ENCODE measurements at places on chromosomes 1 and 21.

- peak; percentile 53 for DNase-seq
Observed at GRCh38 chr1:55181666-55182065, 33.5 kb downstream of the USP24 start.

DNA sequence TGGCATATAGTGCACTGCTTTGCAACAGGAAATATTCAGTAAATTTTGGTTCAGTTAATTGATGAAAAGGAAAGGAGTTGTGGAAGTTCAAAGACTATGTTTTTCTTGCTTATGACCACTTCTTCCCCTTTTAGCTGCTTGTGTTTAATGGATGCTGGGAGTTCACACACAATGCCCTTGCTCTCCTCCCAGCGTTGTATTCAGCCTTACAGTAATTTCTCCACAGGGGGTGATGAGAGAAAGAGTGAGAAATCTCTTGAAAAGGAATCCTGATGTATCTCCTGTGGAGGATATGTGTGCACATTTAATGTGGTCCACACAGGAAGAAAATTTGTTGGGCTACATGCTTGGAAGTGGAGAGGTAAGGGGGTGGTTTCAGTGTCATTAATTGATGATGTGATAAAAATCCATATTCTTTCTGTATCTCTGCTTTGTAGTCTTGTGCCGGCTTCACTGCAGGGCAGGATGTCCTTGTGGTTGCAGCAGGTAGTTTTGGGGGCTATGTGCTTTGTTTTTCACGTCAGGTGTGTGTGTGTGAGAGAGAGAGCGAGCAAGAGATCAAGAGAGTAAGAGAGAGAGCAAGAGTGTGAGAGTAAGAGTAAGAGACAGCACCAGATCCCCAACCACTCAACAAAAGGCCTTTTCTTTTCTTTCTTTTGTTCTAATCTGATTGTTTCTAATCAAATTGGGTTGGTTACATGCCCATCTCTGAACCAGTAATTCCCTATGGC lies 204.4 kb downstream of the RWDD3 start:
- no peak for DNase-seq

- no peak for DNase-seq
Observed at GRCh38 chr1:226017070-226017469, 17.9 kb upstream of the SDE2 start.

DNA sequence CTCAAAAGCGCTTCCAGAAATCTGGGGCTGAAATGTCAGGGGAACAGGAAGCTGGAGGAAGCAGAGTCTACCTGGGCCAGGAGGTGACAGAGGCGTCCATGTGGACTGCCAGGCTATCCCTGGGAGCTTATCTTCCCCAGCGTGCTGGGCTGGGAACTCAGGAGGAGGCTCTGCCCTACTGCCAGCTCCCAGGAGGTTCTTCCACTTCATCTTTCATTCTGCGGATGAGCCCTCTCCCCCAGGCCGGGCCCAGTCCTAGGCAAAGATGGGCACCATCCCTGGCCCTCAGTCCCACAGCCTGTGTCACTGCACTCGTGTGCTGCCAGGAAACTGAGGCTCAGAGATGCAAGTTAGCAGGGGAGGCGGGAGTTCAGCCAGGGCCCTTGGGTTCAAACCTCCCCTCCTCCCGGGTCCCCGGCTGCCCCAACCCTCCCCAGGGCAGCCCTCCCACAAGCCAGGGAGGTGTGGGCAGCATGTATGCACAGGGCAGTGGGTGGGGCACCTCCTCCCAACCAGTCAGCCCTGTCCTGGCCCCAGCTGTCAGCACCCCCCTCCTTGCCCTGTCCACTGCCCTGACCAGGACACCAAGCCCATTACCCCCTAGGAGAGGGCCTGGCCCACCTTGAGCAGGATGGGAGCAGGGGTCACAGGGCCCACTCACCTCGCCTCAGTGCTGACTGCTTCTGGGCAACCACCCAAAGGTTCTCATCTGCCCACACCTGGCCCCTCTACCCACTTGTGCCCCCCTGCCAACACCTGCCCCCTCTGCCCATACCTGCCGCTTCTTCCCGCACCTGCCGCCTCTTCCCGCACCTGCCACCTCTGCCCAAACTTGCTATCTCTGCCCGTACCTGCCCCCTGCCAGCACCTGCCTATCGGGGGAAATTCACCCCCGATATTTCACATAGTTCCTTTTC lies 226.0 kb downstream of the NPHP4 start:
- DNase-seq = no peak

DNA sequence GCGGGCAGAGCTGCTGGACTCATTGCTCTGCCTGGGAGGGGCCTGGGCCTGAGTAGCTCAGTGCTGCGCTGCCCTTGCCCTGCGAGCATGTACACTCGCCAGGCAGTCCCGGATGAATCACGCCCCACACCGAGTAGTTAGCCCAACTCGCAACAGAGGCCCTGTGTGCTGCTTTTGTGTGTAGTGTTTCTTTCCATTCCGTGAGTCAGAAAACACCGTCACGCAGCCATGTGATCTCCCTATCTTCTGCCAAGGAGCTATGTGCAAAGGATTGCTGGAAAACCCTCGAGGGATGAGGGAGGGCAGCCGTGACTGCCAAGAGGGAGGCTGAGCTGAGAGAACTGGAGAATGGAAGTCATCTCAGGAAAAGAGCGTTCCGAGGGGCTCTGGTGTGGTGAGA lies 37.3 kb downstream of the NENF start:
- no peak for DNase-seq

DNA sequence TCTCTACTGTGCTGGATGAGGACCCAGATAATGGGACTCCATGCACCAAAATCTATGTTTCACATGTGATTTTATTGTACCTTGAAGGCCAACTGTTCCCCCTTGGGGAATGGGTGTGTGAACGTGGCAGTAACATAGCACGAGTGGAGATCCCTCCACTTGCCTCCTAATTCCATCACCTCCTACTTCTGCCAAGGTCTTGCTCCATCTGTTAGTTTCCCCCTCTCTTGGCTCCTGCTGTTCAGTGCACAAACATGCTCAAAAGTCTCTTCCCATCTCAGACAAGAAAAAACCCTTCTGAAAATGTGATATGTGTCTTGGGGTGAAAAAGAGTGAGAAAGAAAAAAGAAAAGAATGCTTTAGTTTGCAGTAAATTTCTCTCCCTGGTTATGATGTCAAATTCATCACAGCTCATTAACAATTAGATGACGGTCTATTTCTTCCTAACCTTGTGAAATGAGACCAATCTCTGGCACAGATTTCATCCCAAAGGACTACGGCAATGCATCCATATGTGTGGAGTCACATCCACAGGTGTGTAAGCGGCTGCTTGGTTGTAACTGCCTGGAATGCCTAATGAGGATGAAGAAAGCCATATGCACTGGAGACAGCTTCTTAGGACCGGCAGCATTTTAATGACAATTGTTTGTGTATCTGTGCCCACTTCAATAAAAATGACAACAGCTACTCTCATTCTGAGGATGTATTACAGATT lies 79.3 kb upstream of the DIRAS3 start:
- DNase-seq = no peak

- DNase-seq = no peak
Observed at GRCh38 chr1:109993885-109994284, 9.3 kb downstream of the AHCYL1 start.

DNA sequence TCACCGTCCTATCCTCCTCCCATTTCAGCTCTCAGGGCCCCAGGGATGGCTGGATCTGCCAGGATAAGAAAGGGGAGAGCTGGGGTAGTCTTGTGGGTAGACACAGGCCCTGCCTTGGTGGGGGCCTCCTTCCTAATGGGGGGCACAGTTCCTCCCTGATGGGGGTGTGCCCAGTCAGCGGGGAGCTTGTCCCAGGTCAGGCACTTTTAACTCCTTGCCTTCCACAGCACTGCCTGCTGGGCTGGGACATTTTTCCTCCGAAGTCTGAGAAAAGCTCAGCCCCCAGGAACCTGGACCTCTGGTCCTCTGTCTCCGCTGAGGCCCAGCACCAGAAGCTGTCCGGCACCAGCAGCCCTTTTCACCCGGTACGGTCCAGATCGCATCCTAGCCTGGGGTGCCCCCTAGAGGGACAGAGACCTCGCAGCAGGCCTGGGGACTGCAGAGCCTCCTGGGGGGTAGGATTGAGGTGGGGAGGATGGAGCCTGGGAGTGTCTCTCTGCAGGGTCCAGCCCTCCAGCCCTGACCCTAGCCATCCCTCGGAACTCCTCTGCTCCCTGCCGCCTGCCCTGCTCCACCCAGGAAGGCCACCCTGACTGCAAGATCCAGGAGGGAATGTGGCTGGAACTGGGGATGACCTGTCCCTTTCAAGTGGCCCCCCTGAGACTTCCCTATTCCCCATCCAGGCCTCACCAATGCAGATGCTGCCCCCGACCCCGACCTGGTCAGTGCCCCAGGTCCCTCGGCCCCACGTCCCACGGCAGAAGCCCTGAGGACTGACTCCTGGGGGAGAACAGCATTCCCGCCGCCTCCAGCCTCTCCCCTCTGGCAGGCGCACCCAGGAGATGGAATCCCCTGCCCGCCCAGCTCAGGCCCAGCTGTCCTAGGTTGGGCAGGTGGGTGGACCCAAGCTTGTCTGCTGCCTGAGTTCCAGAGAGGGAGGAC lies 12.0 kb downstream of the MIIP start:
- peak; percentile 79 for DNase-seq

- DNase-seq = no peak
Observed at GRCh38 chr1:4362314-4363044, 291.9 kb upstream of the AJAP1 start.

DNA sequence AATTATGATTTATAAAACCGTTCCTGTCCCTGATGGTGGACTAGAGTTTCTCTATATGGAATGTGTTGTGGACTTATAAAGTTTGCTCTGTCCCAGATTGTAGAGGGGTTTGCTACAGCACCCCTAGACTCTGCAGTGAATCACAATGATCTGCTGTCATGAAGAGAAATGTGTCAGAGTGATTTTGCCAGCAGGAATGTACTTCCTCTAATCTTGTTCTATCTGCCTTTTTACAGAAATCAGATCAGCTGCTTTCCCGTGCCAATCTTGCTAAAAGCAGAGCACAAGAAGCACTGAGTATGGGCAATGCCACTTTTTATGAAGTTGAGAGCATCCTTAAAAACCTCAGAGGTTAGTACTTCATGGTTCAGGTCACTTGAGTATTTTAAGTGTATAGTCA lies 52.0 kb downstream of the LAMC2 start:
- DNase-seq = no peak

DNA sequence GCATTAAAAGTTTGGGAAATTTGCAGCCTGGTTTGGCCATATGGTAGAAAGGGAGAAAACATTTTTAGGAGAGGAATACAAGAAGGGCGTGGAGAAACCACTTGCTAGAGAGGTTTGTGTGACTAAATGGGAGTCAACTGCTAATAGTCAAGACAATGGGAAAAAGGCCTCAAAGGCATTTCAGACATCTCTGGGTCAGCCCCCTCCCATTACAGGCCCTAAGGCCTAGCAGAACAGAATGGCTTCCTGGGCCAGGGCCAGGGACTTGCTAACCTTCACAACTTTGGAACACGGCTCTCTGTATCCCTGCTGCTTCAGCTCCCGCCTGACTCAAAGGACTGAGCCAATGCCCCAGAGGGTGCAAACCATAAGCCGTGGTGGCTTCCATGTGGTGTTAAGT lies 752.3 kb upstream of the ADAMTS5 start:
- no peak for DNase-seq

DNA sequence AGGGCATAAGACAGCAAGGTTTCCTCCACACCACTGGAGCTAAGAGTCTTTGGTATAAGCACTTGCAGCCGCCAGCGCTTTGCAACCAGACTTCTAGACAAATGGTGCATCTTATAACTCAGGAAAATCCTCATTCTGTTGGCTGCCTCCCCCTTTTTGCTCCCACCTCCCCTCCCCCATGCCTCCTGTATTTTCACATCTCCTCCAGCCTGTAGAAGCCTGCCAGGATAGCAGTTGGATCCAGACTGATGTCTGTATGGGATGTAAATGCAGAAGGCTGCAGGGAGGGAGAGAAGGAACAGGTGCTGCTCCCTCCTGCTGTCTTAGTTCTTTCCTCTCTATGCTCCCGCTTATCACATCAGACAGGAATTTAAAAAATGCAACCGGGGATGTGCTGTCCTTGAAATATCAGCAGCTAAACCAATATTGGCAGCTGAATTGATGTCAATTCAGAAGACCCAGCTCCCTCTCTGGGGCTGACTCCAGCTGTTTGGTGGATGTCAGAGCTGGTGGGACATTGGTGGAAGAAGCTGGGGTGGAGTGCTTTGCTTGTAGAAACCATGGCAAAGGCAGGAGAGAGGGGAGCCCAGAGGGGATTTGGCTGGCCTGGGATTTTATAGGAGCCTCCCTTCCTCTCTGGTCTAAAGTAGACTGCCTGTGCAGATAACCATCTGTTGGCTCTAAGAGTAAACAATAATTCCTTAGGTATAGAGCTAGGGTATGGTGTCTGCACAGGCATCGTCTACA lies 53.5 kb downstream of the NFASC start:
- no peak for DNase-seq

- DNase-seq = peak; percentile 78
Observed at GRCh38 chr1:61079898-61080336, 2.4 kb upstream of the NFIA start.

- no peak for DNase-seq
Observed at GRCh38 chr1:153610811-153611301, 2.1 kb downstream of the S100A16 start.

DNA sequence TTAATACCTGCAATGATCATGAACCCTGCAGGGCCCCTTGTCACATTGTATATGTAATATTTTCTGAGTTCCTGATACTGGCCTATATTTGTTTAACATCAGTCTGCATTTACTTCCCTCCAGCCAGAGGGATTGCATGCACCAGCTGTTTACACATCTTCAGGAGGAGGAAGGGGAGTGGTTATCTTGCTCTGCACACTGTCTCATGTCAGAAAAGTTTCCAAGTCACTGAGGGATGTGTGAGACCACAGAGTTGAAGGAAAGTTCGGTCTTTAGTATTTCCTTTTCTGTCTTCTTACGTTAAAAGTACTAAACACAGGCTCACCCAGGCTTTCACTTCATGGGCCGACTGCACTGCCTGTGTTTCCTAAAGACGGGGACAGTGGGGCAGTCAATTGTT lies 574.1 kb downstream of the LMO4 start:
- DNase-seq = no peak

GRCh38 chr1:207298636-207299398 lies 22.7 kb upstream of the CD55 start:
- no peak for DNase-seq

GRCh38 chr1:166952002-166952746 lies 23.2 kb downstream of the ILDR2 start:
- no peak for DNase-seq

DNA sequence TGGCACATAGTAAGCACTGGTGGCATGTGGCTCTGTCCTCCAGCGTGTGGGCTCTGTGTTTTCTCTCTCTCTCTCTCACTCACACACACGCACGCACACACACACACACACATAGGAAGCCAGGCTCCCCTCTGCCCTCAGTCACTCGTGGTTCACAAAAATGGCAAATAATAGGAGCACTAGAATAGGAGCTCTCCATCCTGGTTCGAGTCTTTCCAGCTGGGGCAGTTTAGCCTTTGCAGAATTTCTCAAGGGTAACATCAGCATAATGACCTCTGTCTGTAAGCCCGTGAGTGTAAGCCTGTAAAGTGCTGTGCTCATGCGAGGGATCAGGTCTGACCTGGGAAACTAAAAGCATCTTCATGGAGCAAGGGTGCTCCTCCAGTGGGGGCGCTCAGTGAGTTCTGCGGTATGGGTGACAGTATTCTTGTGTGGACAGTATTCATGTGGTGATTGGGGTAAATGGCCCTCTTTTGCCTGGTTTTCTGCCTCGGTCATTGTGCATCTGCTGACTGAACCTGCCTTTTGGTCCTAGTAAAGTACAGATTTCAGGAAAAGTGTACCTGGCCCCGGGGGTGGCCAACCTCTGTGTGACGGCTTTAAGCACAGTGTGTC lies 842 bp upstream of the ZC3H12A start:
- DNase-seq = no peak

Data from hematopoietic multipotent progenitor cell treated with erythropoietin and hydrocortisone succinate and interleukin-3 and kit ligand, for 17 days (in vitro differentiated cells).